Right renal pelvis (tissue), 4 donors: ENCODE measurements at places on chromosomes 4 and X.
A peak's percentile ranks its signal among the peaks of the same experiment; 100 is the strongest.

GRCh38 chrX:45847961-45848360 is 647.3 kb upstream of the DIPK2B start:
- DNase-seq, result no peak

DNA sequence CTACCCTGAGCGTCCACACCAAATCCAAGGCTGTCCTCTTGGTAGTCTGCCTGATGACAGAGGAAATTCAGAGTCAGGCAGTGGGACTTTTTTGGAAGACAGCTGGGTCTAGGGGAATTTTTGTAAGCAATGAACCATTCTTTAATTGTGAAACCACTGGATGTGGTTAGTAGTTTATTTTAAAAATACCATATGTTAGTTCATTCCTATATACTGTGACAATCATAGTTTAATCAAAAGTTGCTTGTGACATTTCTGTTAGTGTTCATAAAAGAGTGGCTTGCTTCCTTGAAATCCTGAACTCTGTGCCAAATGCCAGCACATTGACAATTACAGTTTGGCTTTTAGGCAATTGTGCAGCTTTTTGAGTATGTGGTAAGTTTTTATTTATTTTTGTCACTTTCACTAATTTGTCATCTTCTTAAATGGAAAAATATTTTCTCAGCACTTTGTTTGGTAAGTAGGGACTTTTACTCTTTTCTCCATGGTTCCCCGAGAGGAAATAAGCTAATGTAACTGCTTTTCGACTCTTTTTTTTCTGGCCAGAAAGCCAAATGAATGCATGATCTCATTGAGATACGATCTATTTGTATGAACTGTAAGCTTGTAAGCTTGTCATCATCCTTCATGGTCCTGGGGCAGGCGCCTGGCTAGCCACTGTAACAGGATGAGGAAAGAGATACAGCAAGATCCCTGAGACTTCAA is 72.6 kb upstream of the SLC4A4 start:
- no peak for DNase-seq

DNA sequence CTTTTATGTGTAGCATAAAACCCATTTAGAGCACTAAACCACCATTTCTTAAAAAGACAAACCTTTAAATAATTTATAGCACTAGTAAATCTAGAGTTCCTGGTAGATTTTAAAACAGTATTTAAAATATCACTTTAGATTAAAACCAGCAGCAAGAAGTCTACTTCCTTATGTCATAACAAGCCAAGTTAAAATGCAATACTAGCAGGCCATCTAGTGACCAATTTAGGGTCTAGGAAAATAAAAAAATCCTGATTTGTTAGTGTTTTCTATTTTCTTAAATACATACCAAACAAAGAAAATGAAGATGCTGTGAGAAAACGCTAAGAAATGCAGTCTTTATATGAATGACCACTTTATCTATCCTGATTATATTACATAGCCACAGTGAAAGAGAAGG is 53.9 kb downstream of the PAPSS1 start:
- DNase-seq, result peak; percentile 16

DNA sequence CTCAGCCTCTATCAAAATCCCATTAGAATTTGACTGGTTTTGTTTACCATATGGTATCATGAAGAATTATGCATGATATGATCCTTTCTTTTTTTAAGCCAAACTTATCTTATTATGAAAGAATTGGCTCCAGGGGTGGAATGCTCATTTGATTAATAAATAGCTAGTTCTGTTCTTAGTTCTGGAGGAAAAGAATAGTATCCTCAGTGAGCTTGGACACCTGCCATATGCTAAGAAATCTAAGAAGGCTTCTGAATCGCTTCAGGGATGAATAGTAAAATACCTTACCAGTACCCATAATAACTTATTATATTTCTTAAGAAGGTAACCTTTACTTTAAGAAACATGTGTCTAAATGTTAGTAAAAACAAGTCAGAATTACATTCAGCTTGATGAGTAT is 803.6 kb downstream of the ADGRL3 start:
- no peak for DNase-seq

GRCh38 chr4:108426493-108426892 is 193.9 kb upstream of the RPL34 start:
- no peak for DNase-seq

DNA sequence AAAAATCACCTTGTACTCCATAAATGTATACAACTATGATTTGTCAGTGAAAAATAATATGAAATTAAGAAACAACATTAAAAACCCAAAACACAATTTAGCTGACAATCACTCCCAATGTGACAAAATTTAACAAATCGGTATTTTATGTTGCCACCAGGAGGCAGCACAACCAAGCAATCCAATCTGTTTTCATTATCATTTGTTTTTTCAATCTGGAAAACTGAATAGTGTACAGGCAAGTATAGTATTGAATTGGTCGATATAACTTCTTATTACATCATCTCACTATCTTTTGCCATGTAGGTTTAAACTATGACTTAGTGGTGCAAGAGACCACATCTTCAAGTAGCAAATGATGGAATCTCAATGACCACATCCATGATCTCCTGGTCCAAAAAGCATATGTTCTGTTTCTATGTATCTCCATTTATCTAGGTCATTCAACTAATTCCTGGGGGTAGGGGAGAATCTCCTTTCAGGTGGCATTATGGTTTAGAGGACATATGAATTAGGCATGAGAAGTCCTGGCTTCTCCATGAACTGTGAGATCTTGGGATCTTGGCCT is 112.9 kb upstream of the AGA start:
- peak; percentile 8 for DNase-seq

DNA sequence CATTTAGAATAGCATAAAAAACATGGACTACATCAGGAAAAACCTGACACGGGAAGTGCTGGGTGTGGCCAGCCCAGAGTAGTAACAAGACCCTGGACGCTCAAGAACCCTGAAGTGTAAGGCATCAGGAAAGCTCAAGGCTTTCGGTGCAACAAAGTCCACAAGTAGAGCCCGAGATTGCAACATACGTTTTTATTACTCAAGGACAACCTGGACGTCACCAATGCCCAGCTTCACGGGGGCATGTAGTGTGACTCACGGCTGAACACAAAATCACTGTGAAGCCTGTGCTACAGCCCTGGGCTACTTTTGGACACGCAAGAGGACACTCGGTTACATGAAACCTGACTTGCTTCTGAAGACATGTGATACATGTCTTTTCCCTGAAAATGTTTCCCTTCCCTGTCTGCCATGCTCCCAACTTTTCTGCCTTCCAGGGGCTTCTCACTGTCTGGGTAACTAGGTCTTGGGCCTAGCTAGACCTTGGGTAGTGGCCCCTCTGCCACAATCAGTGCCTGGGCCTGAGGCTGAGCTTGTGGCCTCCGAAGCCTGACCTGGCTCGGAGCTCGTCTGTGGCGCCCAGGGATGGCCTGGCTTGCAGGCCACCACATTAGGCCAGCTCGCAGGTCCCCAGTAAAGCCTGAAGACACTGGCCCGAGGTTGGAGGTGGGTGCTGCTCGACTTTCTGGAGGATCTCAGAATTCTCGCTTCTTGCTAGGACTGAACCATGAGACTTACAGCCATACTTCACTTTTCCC is 9.2 kb downstream of the IRAK1 start:
- DNase-seq, result no peak

GRCh38 chr4:183136855-183137254 is 37.8 kb downstream of the WWC2 start:
- no peak for DNase-seq

DNA sequence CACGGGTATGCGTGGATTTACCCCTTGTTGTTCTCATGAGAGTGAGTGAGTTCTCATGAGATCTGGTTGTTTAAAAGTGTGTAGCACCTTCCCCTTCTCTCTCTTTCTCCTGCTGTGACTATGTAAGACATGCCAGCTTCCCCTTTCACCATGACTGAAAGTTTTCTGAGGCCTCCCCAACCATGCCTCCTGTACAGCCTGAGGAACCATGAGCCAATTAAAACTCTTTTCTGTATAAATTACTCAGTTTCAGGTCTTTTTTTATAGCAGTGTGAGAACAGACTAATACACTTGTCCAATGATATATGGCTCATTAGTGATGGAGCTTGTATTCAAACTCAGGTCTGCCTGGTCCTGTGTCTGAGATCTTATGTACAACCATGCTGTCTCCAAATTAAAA is 28.5 kb upstream of the RTL3 start:
- no peak for DNase-seq

- DNase-seq, result no peak
Measured at GRCh38 chrX:9327747-9328145, 137.1 kb upstream of the TBL1X start.

GRCh38 chr4:4843635-4844291 is 15.7 kb upstream of the MSX1 start:
- DNase-seq, result no peak

DNA sequence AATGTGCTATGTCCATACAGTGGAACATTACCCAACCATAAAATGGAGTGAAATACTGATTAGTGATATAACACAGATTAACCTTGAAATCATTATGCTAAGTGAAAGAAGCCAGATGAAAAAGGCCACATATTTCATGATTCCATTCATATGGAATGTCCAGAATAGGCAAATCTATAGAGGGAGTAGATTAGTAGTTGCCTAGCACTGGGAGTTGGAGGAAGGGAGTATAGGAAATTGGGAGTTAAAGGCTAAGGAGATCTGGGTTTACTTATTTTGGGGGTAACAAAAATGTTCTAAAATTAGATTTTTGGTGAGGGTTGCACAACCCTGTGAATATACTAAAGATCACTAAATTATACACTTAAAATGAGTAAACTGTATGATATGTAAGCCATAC is 26.8 kb downstream of the ENOX2 start:
- DNase-seq, result no peak

- no peak for DNase-seq
Measured at GRCh38 chrX:17931855-17932254, 70.8 kb upstream of the RAI2 start.

DNA sequence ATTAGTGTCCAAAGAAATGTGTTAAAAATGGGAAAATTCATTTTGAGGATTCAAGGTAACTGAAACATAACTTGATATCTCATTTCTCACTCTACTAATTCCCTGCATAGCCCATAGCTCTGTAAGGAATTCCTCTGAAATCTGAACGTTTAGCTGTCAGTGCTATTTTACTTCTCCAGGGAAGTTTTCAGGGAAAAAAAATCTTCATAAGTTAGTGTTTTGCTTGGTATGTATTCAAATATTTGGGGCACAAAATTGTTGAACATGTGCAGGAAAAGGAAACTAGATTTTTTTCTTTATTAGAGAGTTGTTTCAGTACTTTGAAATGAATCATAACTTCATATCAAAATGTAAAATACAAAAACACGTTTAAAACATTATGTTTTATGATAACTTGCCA is 891.4 kb downstream of the CENPC start:
- no peak for DNase-seq
